ENCODE measurements at places on chromosomes 6 and 20. TPM values are rescaled to one million over a fixed set of nuclear protein-coding genes. Genes with fewer than 3 reads are reported as not detected.

DNA sequence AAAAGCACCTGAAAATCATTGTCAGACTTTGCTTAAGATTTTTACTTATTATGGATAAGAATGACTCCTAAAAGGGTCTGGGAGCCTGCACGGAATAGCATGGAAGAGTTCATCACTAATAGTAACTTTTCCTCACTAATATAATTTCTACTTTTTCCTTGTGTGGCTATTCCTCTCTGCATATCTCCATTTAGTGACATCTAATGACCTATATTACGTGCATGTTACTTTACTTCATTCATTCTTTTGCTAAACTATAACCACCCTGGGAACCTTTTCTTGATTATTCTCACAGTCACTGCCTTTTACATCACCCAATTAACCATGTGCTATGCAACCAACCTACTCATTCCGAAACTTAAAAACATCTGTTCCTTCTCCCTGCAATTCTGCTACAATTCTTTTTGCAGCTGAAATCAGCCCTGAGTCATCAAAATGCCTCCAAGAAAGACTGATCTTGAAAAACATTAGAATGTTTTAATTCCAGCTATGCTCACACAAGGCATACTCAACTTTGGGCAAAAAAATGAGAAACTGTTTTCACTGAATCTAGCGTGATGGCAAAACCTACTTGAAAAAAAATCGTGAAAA lies 313.3 kb downstream of the RNGTT start:
- DNase-seq, result no peak

- DNase-seq, result no peak
Measured at GRCh38 chr6:33854572-33855030, 50.8 kb upstream of the MLN start.

NKAIN4 gene
- total RNA-seq, result not detected

- peak; percentile 89 for DNase-seq
Measured at GRCh38 chr20:10674684-10675449, 1.1 kb upstream of the JAG1 start.

DNA sequence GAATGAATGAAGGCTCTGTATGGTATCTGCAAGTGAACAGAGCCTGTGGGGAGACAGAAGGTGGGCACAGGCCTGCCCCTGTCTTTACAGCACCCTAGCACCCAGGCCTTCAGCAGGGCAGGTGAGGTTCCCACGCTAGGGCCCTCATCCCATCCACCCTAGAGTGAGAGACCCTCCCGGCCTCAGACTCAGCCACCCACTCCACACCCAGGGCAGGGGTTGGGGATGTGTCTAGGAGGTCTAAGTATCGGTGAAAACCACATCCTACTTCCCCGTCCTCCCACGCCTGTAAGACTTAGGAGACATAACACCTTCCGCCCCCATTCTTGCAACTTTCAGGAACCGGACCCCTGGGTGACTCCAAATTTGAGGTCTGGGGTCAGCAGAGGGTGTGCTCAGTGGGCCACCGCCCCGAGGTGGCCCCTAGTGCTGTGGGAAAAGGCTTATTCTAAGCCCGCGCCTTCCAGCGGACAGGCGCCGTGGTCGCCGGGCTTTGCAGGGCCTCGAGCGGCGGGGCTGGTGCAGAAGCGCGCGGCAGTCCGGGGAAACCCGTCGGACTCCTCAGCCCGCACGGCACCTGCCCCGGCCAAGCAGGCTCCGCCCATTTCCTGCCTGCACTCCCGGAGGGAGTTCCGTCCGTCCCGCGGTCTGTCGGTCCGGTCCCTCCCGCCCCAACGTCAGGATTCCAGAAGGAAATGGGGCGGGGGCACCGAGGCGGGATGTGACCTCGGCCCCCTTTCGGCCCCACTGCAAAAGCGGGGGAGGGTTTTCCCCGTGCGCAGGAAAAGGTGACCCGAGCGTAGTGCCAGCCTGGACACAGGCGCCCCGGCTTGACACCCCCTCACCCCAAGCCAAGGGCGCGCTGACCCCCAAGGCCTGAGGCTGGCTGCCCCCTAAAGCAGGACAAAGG lies 868 bp downstream of the SAMD10 start:
- DNase-seq, result peak; percentile 84

DDO gene
- 31.1 TPM for total RNA-seq

- no peak for DNase-seq
Measured at GRCh38 chr6:100657678-100658330, 193.1 kb upstream of the SIM1 start.

DNA sequence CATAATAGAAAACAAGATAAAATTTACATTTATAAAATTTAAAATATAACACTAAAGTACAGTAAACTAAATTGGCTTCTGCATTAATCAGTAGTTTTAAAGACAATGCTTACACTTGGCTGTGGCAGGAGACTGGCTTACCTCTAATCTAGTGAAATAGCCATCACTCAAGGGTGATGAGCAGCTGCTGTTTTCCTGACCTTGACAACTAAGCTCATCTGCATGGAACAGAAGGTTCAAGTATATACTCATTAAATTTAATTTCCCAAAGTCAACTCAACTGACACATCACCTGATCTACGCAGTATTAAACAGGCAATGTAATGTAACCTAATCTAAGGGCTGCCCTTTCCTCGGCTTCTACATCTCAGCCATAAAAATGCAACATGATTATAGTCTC lies 14.5 kb downstream of the TMX4 start:
- DNase-seq, result no peak

- DNase-seq, result no peak
Measured at GRCh38 chr20:33551778-33552177, 61.9 kb downstream of the CBFA2T2 start.

MYBL2 gene
- 0.78 TPM for total RNA-seq

DNA sequence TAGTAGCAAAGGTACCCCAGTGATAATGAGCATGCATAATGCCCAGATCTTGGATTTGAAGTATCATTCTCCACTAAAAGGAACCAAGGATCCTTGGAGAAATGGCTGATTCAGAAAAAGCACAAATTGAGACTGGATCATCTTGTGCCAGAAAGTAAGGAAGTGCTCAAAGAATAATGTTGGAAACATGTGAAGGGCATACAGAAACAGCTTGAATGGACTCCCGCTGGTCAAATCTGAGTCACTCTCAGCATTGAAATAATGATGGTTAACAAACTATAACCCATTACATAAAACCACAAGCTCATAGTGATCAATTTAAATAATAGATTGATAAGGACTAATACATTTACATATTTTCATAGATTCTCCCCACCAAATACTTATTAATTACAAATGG lies 3.6 kb upstream of the OSTM1 start:
- no peak for DNase-seq

SSTR4 gene
- total RNA-seq, result not detected

DNA sequence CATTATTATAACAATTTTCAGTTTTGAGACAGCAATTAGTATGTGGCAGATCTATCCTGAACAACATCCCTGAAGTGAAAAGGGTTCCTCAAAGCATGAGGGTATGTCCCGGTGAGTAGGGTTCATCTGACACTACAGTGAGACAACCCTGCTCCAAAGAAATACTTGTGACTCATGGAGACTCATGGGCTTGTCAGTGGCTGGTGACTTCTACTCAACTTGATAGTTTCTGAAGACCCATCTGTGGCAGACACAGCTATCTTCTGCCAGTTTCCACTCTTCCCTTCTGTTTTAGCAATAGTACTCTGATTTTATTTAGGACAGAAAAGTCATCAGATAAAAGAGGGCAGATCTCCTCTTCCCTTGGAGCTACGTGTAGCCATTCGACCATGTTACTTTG lies 41.4 kb downstream of the MAP3K7 start:
- no peak for DNase-seq

- DNase-seq, result no peak
Measured at GRCh38 chr6:163830641-163831040, 416.1 kb downstream of the QKI start.

DNA sequence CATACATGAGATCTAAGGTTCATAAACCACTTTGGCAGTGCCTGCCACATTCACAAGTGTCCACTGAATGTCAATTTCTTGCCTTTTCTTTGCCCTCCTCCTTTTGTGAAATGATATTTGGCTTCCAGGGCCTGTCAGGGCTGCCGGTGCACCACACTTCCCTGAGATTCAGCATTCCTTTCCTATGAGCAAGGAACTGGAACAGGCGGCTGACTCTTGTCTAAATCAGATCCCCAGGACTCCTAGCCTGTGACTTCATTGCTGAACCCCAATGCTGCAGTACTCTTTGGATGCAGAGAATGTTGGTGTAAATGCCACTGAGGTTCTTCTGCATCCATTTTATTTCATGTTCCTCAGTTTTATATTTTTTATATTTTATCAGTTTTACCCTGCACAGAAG lies 172.2 kb downstream of the ARID1B start:
- no peak for DNase-seq

GRCh38 chr6:1028723-1029122 lies 283.2 kb upstream of the FOXQ1 start:
- no peak for DNase-seq

DBNDD2 gene
- total RNA-seq, result 350 TPM

GRCh38 chr20:31718952-31719643 lies 3.6 kb downstream of the BCL2L1 start:
- no peak for DNase-seq

MAS1 gene
- total RNA-seq, result not detected

DNA sequence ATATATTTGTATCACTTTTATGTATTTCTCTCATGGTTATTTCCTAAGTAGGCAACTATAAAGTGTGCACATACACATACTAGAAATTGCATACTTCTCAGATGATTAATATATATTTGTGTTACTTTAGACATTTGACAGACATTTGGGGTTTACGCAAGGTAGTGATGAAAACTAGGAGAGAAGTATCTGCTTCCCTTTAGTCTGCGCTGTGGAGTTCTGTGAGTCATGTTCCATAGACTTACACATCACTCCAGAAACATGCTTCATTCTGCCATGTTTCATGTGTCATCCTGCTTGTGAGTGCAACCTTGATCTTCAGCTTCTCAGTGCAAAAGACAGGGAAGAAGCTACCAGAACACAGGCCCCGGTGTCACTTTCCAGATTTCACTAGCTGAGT lies 200.7 kb upstream of the BMP2 start:
- no peak for DNase-seq

SUMO4 gene
- total RNA-seq, result 0.22 TPM

DNA sequence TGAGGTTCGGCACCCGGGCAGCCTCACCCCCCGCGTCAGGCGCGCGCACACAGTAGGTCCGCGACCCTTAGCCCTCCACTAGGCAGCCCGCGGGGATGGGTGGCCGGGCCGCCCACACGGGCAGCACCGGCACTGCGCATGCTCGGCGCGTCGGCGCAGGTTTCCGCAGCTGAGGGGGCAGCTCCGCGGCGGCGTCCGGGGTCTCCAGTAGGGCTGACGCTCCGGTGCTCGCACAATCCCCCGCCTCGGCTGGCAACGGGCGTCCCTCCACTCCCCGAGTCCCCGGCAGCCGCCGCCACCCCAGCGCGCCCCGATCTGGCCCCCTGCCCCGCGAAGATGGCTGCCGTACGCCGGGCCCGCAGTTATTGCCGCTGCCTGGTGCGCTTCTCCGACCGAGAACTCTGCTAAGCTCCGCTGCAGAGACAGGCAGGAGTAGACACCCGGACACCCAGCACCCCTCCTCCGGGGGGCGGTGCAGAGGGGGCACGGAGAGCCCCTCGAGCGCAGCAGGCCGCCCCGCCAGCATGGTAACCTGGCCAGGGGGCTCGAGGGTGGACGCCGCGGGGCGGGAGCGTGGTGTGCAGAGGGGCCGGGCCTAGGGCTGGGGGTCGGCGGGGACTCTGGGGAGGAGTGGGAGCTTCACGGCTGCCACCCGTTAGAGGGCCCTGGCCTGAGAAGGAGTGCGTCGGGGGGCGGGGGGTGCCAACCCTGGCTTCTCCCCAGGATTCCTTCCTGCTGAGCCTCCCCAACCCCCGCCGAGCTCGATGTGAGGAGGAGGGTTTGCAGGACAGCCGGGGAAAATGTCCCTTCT lies at the start of gene FBXO9:
Gene FBXO9, plus strand, starts transcription at position 139 of the 811 bp plus-strand sequence. Its CDS starts 386 bp downstream, at position 525.
- DNase-seq, result peak; percentile 85

DNA sequence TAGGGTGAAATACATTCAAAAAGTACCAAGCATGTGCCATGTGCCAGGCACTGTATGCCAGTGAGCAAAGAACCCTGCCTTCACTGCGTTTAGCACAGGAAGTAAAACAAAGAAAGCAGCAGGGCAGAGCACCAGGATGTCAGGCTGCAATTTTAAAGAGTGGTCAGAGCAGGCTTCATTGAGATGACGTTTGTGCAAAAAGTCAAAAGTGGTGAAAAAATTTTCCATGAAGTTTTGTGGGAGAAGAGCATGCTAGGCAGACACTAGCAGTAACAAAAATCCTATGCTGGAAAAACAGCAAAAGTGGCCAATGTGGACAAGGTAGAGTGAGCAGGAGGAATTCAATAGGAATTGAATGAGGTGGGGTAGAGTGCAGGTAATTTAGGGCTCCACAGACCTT lies 31.3 kb downstream of the AKIRIN2 start:
- DNase-seq, result no peak

PPIL4 gene
- 13.9 TPM for total RNA-seq

- no peak for DNase-seq
Measured at GRCh38 chr6:71294121-71294523, 5.5 kb downstream of the OGFRL1 start.

VAPB gene
- total RNA-seq, result 66.7 TPM

LPA gene
- total RNA-seq, result not detected

- DNase-seq, result no peak
Measured at GRCh38 chr6:117077300-117077699, 188.1 kb upstream of the VGLL2 start.

GRCh38 chr20:13120471-13120870 lies 100.6 kb upstream of the ISM1 start:
- no peak for DNase-seq

RIPOR3 gene
- total RNA-seq, result 8.1 TPM

GRCh38 chr20:10800288-10800687 lies 126.5 kb upstream of the JAG1 start:
- no peak for DNase-seq

GRCh38 chr20:4556781-4557180 lies 164.9 kb upstream of the PRND start:
- no peak for DNase-seq

SMOC2 gene
- 10.9 TPM for total RNA-seq

- no peak for DNase-seq
Measured at GRCh38 chr6:8139451-8139850, 37.1 kb upstream of the EEF1E1 start.

SERAC1 gene
- 4.5 TPM for total RNA-seq

All from Right ventricle myocardium superior (tissue), 1 donor.